HepG2 (cell line): ENCODE measurements at places on chromosomes 6 and 20. TPM values are rescaled to one million over a fixed set of nuclear protein-coding genes. Genes with fewer than 3 reads are reported as not detected.

The HTR1E gene
- total RNA-seq: not detected in 2 replicates

The PXDC1 gene
- 28.6 and 32.4 TPM in 2 replicates for total RNA-seq

The SPATA25 gene
- total RNA-seq: 3.3 and 7.6 TPM in 2 replicates

The CDSN gene
- not detected in 2 replicates for total RNA-seq

DNA sequence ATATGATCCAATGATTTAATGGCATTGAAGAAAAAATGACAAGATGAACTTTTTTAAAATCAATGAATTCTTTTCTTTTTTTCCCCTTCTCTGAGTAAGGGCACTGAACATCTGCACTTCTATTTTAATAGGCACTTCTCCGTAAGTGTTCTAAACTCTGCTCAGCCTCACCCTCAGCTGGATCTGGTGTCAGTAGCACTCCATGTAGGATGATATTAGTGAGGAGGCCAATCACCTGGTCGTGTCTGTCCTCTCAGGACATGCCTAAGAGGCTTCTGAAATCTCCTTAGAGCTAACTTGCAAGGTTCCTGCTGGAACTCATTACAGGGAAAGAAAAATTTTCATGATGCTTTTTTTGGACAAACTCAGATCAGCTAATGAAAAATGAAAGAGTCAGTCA is 148.6 kb upstream of the MLIP start:
- DNase-seq: no peak

- no peak for DNase-seq
Observed at GRCh38 chr6:100806296-100806695, 74.8 kb downstream of the ASCC3 start.

DNA sequence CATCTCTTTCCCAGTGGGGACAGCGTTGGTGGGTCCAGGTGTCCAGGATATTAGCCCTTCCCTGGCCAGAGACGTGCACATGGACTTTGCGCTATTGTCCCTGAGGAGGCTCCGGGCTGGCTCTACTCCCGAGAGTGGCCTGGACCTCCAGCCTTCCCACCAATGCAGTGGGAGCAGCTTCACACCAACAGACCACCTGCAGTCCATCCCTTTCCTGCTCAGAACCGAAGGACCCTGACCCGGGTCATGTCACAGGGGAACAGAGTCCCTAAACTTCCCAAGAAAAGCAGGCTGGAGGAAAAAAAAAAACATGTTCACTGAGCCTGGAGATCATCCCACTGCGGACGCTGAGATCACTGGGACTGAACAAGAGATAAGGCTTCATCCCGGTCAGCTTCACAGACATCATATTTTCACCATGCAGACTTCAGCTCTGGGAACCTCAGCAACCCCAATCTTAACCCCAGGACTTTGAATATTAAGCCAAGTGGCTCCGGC is 18.3 kb downstream of the ZMYND8 start:
- no peak for DNase-seq

DNA sequence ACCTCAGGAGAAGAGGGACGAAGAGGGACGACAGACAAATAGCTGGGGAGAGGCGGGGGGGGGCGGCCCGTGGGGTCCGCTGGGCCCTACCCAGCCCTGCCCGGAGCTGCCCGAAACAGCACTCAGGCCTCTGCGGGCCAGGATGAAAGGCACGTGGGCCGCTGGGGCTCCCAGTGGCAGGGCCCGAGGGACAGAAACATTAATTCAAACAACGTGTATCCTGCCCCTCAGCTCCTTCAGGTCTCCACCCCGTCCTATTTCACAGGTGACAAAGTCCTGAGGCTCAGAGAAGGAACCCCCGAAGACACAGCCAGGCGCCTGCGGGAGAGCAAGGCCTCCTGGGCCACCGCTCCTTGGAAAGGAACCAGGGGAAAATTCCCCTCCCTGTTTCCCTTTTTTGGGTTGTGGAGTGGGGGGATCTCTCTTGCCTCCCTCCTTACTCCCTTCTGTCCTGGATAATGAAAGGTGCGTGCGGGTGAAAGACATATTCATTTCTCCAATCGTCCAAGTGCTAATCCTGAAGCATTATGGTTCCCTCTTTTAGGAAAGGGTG is 93.3 kb downstream of the RNASET2 start:
- no peak for DNase-seq

GRCh38 chr6:130740308-130740707 is 86.9 kb upstream of the SMLR1 start:
- DNase-seq: no peak
